ENCODE measurements at places on chromosomes 2 and 18. TPM values are rescaled to one million over a fixed set of nuclear protein-coding genes. Genes with fewer than 3 reads are reported as not detected.

CTNNA2 gene
- 0.35 TPM for total RNA-seq

RAPGEF4 gene
- 0.54 TPM for total RNA-seq

SCYGR2 gene
- not detected for total RNA-seq

PLEK gene
- total RNA-seq, result not detected

ELOA2 gene
- total RNA-seq, result not detected

FHL2 gene
- total RNA-seq, result 77.6 TPM

FBXO36 gene
- total RNA-seq, result 1.4 TPM
